ENCODE measurements at places on chromosomes 4 and X.

- no peak overlapping the region for H3K4me3 ChIP-seq
- DNase-seq: no peak
Measured at GRCh38 chr4:108729731-108730130, 33.1 kb downstream of the ETNPPL start.

GRCh38 chrX:69424910-69425309 is 79.2 kb upstream of the NALF2 start:
- H3K36me3 ChIP-seq: no peaks in the 10 kb centered on the region
- H3K4me1 ChIP-seq: no peaks in the 10 kb centered on the region

DNA sequence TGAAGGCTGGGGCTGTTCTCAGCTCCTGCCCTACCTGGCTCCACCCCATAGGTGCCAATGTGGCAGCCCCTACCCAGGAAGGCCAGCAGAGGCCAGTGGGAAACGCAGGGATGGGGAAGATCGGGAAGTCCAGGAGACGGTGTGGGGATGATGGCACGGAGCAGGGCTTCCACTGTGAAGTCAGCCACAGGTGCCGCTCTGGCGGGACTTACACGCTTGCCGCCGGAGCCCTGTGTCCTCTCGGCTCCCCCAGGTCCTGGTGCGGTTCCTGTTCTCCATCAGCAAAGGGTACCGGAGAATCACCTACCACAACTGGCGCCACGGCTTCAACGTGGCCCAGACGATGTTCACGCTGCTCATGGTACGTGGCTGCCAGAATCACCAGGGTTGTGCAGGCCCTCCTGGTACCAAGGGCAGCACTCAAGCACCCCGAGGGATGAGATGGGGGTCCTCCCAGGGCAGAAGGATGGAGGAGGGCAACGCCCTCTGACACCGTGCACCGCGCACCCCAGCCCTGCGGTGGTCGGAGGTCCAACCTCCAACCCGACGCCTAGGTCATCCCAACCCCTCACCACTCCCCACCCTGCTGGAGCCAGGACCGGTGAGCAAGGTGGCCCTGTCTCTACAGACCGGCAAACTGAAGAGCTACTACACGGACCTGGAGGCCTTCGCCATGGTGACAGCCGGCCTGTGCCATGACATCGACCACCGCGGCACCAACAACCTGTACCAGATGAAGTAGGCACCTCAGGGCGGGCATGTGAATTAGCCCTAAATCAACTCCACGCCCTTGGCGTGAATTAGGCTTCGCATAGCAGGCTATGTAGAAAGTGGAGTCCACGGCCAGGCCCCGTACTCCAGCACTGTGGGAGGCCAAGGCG is 12.0 kb downstream of the ATP5ME start:
- no peak overlapping the region for H3K4me3 ChIP-seq
- no peaks in the 10 kb centered on the region for H3K4me1 ChIP-seq
- H3K27ac ChIP-seq: no peak overlapping the region
- no peaks in the 10 kb centered on the region for H3K36me3 ChIP-seq
- H3K27me3 ChIP-seq: no peaks in the 10 kb centered on the region

DNA sequence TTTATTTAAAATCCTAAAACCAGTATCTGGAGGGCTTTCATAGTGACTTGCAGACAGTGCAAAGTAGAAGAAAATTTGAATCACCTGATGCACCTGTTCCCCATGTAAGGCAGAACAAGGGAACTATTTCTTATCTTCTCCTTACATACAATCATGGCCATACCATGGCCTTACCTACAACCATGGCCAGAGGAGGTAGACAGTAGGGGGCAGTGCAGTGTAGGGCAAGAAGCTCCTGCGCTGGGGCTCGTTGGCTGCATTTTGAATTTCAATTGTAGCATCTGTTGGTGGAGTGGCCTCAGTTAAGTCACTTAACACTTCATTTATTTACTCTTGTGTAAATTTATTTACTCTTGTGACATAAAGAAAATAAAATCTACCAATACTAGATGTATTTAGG is 33.0 kb downstream of the GALNTL6 start:
- no peaks in the 10 kb centered on the region for H3K36me3 ChIP-seq
- no peak overlapping the region for H3K4me3 ChIP-seq
- DNase-seq: no peak
- H3K27me3 ChIP-seq: no peaks in the 10 kb centered on the region

GRCh38 chr4:5858020-5858769 is 34.7 kb downstream of the CRMP1 start:
- H3K4me1 ChIP-seq: peaks cover under 1% of the 10 kb centered on the region
- H3K27me3 ChIP-seq: peaks cover 4% of the 10 kb centered on the region
- H3K36me3 ChIP-seq: no peaks in the 10 kb centered on the region
- H3K27ac ChIP-seq: no peak overlapping the region

GRCh38 chr4:154507156-154507555 is 15.6 kb upstream of the DCHS2 start:
- no peak overlapping the region for H3K27ac ChIP-seq
- no peak overlapping the region for H3K4me3 ChIP-seq
- no peaks in the 10 kb centered on the region for H3K27me3 ChIP-seq
- no peaks in the 10 kb centered on the region for H3K36me3 ChIP-seq

DNA sequence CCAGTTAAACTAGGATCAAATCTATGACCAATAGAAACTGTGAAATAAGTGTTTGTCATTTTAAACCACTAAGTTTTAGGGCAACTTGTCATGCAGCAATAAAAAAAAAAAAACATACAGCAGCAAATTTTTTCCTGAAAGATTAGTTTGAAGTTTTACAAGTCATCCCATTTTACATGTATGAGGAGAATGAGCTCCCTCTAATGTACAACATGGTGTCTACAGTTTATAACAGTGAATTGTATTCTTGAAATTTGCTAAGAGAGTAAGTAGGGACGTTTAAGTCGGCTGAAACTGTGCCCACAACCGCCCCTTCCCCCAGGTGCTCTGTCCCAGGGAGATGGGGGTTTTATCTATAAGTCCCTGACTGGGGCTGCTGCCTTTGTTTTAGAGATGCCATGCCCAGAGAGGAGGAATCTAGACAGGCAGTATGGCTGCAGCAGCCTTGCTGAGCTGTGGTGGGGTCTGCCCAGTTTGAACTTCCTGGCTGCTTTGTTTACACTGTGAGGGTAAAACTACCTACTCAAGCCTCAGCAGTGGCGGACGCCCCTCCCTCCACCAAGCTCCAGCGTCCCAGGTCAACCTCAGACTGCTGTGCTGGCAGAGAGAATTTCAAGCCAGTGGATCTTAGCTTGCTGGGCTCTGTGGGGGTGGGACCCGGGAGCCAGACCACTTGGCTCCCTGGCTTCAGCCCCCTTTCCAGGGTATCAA is 499.3 kb upstream of the CT83 start:
- no peaks in the 10 kb centered on the region for H3K27me3 ChIP-seq
- H3K4me3 ChIP-seq: no peak overlapping the region
- no peak overlapping the region for H3K27ac ChIP-seq
- H3K36me3 ChIP-seq: no peaks in the 10 kb centered on the region
- H3K4me1 ChIP-seq: no peaks in the 10 kb centered on the region

DNA sequence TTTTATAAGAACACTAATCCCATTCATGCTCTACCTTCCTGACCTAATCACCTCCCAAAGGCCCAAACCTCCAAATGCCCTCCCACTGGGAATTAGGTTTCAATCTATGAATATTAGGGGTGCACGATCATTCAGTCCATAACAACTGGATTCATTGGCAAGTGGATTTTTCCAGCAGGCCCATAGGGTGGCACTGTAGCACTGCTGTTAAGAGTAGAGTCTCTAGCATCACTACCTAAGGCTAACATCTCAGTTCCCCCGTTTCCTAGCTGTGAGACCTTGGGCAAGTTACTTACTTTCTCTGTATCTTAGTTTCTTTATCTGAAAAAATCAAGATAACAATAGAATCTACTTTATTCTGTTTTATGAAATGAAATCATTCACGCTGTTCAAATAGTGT is 315.8 kb downstream of the STIM2 start:
- no peaks in the 10 kb centered on the region for H3K36me3 ChIP-seq
- DNase-seq: no peak
- H3K4me3 ChIP-seq: no peak overlapping the region
- no peaks in the 10 kb centered on the region for H3K4me1 ChIP-seq

GRCh38 chr4:7185487-7186030 is 6.8 kb upstream of the SORCS2 start:
- no peaks in the 10 kb centered on the region for H3K36me3 ChIP-seq
- H3K27ac ChIP-seq: no peak overlapping the region
- no peaks in the 10 kb centered on the region for H3K4me1 ChIP-seq
- H3K4me3 ChIP-seq: no peak overlapping the region
- H3K27me3 ChIP-seq: peaks cover 14% of the 10 kb centered on the region

- H3K36me3 ChIP-seq: peaks cover 65% of the 10 kb centered on the region
- no peak for DNase-seq
- H3K27me3 ChIP-seq: no peaks in the 10 kb centered on the region
- no peaks in the 10 kb centered on the region for H3K4me1 ChIP-seq
- H3K4me3 ChIP-seq: no peak overlapping the region
- H3K27ac ChIP-seq: no peak overlapping the region
Measured at GRCh38 chr4:139528377-139529005, 27.5 kb downstream of the SETD7 start.

DNA sequence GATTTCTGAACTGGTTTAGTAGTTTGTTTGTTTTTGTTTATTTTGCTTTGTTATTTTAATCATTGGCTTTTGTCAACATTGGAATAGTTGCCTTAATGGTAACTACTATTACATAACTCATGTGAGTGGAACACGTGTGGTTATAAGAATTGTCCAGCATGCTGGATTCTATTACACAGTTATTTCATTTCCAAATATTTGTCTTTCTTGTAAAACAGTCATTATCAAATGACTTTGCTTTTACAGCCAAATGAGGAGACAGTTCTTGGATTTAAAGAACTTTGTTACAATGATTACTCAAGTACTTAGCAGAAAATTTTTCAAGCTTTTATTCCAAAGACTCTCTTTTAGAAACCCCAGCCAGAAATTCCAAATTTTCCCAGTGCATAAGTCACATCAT is 516.1 kb upstream of the MAGEB2 start:
- H3K4me1 ChIP-seq: no peaks in the 10 kb centered on the region
- H3K4me3 ChIP-seq: no peak overlapping the region
- no peaks in the 10 kb centered on the region for H3K27me3 ChIP-seq
- no peak overlapping the region for H3K27ac ChIP-seq
- H3K36me3 ChIP-seq: no peaks in the 10 kb centered on the region
- no peak for DNase-seq

DNA sequence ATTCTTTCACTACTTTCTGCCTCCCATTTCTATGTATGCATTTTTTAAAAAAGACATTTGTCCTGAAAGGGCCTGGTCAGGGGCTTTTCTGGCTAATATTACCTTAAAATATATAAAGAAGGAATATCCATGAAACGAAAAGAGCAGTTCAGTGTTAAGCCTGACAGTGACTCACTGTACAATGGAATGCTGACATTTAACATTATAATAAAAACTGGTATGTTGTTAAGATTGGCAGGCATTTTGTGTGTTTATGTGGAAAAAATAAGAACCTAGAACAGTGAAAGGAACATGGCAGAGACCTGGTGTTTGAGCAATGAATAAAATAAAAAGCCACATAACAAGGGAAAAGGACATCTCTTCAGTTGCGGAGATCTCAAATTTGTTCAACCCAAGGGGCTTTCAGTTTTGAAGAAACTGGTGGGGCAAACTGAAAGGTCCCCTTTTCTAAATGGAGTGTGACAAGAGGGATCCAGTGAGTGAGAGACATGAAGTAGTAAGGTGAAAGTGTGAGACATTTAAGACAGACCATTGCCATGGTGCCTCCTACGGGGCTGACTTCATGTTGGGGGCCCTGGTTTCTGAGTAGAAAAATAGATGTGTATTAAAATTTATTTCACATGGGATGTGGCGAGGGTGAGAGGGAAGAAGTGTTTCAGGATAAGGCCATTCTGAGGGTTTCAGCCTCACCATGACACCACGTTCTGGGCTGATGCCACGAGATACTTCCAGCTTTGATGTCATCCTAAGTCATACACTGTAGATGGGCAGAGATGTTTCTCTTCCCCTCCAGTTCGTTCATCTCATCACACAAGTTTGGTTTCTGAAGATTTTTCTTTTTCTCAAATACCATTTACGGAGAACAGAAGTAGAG is 324.9 kb downstream of the PPP3CA start:
- H3K4me1 ChIP-seq: peaks cover 29% of the 10 kb centered on the region
- H3K36me3 ChIP-seq: peaks cover 5% of the 10 kb centered on the region
- H3K4me3 ChIP-seq: no peak overlapping the region
- peak overlapping the region; percentile 87 for H3K27ac ChIP-seq

DNA sequence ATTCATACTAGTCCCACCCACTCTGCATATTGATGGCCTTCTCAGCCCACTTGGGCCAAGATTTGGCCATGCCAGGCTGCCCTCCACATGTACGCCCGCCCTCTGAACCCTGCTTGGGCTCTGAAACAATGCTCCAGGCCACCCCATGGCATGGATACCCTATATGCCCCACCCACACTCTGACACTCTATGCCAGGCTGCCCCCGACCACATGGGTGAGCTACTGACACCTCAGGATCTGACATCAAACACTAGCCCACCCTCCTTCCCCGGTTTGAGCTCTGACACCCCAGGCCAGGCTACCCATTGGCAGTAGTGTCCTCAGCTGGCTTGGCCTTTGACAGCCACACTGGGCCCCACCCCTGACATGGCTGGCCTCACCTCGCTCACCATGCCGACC is 69.5 kb downstream of the HPRT1 start:
- no peaks in the 10 kb centered on the region for H3K36me3 ChIP-seq
- H3K27me3 ChIP-seq: no peaks in the 10 kb centered on the region
- H3K4me3 ChIP-seq: no peak overlapping the region
- no peak for DNase-seq

DNA sequence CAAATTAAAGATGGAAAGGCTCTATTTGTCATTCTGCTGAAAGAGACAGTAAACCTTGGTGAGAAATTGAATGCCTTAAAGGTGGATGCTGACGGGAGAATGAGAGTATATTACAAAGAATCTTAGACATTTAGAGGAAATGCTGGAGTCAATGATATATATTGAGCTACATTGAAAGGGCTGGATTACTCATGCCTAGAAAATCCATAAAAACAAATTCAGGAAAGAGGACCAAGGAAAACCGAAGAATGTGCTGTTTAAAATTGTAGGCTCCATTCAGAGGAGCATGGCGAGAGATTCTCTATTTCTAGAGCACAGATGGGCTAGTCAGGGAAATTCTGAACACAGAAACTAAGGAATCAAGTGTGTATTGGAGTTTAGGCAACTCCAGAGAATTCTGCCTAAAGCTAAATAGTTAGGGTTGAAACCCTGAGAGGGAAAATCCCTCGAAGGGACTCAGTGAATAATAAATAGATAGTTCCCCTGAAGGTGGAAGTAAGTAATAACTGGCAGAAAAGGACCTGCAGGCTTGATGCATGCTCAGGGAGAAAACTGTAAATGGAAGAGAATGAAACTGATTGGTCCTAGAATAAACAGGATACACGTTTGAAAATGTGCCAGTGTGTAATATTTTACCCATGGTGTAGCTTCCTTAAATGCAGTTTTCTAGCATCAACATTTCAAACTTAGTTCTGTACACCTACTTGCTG is 1532.4 kb upstream of the TENM3 start:
- no peak overlapping the region for H3K27ac ChIP-seq
- peaks cover 4% of the 10 kb centered on the region for H3K4me1 ChIP-seq
- no peaks in the 10 kb centered on the region for H3K27me3 ChIP-seq
- DNase-seq: no peak

GRCh38 chrX:94389044-94389443 is 715.0 kb downstream of the FAM133A start:
- no peak overlapping the region for H3K4me3 ChIP-seq
- H3K4me1 ChIP-seq: no peaks in the 10 kb centered on the region
- no peak overlapping the region for H3K27ac ChIP-seq
